ENCODE measurements at places on chromosomes 12 and 14.

GRCh38 chr14:54001189-54001878 lies 44.7 kb upstream of the BMP4 start:
- no peak for DNase-seq

DNA sequence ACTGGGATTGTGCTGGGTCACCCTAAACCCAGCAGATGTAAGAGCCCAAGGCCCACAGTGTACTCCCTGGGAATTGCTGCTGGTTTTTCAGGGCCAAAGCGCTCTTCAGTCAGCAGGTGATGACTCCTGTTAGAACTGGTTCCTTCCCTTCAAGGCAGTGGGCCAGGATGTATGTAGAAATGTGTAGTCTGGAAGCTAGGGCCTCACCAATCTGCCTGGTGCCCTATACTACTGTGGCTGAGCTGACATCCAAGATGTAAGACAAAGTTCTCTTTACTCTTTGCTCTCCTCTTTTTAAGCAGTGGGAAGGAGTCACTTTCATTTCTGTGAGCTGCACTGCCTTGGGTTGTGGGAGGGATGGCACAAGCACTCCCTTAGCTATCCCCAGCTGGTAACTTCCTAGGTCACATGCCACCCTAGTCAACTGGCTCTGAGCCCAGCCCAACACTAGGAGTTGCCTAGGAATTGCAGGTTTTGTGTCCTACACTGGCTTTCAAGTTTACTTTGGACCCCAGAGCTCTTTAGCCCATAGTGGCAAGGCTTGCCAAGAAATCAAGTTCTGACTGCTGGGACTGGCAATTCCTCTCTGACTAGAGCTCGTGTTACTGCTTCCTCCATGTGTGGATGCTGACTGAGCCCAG lies 249.2 kb downstream of the C12orf50 start:
- no peak for DNase-seq

DNA sequence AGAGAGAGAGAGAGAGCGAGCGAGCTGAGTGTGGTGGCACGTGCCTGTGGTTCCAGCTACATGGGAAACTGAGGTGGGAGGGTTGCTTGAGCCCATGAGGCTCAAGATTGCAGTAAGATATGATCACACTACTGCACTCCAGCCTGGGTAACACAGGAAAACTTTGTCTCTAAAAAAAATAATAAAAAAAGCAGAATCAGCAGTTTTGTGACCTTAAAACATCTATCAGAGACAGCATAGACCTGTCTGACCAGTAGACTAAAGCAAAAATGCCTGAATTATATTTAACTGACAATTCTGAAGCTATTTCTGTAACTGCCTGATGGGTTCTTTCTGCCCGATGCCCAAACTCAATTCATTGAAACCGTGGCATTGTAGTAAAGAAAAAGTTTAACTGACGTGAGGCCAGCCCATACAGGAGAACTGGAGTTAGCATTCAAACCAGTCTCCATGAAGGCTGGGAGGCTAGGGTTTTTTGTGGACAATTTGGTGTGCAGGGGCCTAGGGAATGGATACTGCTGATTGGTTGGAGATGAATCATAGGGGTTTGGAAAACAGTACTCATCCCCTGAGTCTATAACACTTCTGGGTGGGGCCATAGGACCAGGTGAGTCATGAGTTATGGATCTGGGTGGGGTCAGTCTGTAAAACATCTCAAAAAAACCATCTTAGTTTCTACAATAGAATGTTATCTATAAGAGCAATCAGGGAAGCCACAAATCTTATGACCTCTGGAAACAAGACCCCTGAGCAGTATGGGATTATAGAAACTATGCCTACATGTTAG lies 8.0 kb upstream of the RASSF8 start:
- DNase-seq, result no peak

DNA sequence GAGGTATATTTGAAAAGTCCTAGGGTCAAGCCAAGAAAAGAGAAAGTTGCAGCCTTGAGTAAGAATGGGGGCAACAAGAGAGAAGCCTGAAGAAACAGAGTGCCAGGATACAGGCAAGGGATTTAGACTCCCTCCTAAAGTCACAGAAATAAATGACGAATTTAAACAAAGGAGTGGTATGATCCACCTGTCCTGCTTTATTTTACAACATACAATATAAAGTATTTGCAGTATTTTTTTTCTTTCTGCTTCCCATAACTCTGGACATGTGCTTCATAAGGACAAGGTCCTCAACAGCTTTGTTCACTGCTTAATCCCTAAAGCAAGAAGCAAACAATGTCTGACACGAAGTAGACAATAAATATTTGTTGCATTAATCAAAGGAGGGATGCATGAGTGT lies 57.4 kb downstream of the IFNG start:
- DNase-seq, result no peak

- peak; percentile 11 for DNase-seq
These were observed 3.7 kb downstream of the ABHD12B start for GRCh38 chr14:50875359-50876070.

- no peak for DNase-seq
These were observed 621.6 kb downstream of the CCER1 start for GRCh38 chr12:90333424-90333823.

- peak; percentile 57 for DNase-seq
These were observed at the start of gene CCDC177 for GRCh38 chr14:69574263-69574953. Gene CCDC177, minus strand, starts transcription at chr14:69574871. Its CDS starts 1,249 bp downstream, at chr14:69573622.

GRCh38 chr12:78864870-78865463 lies 393 bp downstream of the SYT1 start:
- DNase-seq, result no peak

GRCh38 chr12:104896146-104896545 lies 61.9 kb downstream of the SLC41A2 start:
- no peak for DNase-seq

GRCh38 chr14:64478634-64479250 lies 13.4 kb downstream of the AKAP5 start:
- DNase-seq, result no peak

DNA sequence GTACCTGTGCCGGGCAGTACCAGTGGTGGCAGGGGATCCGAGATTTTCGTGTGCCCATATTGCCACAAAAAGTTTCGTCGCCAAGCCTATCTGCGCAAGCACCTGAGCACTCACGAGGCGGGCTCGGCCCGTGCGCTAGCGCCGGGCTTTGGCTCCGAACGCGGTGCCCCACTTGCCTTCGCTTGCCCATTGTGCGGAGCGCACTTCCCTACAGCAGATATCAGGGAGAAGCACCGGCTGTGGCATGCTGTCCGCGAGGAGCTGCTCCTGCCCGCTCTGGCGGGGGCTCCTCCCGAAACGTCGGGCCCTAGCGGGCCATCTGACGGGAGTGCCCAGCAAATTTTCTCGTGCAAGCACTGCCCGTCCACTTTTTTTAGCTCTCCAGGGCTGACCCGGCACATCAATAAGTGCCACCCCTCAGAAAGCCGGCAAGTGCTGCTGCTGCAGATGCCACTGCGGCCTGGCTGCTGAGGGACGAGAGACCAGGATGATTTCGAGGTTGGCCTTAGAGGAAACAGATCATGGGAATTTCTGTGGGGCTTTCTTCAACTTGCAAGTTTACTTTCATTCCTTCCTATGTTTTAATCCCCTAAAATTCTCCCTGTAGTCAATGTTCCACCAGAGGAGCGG lies 1.6 kb downstream of the INSM2 start:
- no peak for DNase-seq

DNA sequence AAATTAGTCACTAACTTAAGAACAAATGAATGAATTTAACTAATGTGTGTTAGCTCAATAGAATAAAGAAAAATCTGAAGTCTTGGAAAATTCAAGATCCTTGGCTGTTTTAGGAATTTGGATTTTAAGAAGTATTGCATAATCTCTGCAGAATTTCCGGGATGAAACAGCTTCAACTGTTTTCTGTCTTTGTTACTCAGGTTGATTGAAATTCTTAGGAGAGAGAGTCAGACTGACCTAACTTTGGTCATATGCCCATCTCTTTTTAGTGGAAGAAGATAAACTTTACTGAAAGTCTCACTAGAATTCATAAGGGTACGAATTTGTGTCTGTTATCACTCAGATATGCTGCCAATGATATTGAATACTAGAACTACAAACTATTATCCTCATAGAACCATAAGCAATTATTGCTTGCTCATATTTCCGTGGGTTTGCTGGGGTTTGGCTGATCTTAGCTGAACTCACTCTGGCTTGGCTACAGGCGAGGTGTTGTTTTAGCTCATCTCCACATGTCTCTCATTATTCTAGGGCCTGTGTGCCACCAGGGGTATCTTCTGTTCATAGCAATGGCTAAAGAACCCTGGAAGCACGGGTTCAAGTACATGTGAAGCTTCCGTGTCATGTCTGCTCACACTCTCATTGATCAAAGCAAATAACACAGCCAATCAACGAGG lies 257.4 kb upstream of the NOVA1 start:
- DNase-seq, result no peak

- no peak for DNase-seq
These were observed 89.4 kb downstream of the RPAP3 start for GRCh38 chr12:47616440-47616839.
